ENCODE measurements at places on chromosomes 7 and 10.

DNA sequence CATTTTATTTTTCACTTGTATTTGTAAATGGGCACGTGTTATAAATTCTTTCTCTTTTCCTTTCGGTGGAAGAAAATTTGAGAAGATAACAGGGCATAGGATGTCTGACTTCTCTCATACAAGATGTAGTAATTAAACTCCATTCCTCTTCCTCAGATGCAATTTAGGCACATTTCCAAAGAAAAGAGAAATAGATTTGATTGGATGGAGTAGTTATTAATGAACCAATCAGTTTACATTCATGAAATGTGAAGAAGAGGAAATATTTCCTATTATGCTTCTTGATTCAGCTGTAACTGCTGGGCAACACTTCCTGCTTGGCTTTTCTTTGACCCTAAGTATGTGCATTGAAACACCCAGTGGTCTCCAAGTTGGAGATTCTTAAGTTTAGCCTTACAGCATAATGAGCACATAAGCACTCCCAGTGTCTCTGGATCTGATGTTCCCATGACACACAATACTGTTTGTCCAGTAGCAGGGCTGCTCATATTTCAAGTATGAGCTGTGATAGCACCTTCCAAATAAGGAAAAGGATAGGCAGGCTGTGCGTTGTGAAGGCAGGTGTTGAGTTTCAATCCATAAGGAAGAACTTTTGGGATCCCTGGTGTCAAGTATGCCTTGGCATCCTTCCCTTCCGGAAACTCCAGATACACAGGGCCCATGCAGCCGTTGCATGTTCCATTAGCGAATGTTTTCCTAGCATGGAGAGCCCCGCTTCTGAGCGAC lies 33.4 kb upstream of the COBL start:
- DNase-seq: no peak

DNA sequence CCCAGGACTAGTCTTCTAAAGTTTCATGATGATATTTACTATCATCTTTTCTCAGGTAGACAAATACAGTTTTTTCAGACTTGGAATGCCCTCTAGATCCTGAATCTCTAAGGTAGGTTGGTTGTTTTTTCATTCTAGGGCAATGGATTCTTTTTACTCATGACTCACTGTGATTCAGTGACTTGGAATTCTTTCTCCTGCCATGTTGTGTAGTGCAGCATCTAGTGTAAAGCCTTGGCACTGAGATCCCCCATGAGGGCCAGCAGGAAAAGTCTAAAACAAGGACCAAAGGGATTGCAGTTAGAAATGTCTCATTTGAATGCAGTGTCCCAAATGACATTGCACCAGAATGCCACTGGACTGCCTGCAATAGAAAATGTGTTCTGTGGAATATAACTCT lies 430.4 kb downstream of the NEBL start:
- DNase-seq: no peak

DNA sequence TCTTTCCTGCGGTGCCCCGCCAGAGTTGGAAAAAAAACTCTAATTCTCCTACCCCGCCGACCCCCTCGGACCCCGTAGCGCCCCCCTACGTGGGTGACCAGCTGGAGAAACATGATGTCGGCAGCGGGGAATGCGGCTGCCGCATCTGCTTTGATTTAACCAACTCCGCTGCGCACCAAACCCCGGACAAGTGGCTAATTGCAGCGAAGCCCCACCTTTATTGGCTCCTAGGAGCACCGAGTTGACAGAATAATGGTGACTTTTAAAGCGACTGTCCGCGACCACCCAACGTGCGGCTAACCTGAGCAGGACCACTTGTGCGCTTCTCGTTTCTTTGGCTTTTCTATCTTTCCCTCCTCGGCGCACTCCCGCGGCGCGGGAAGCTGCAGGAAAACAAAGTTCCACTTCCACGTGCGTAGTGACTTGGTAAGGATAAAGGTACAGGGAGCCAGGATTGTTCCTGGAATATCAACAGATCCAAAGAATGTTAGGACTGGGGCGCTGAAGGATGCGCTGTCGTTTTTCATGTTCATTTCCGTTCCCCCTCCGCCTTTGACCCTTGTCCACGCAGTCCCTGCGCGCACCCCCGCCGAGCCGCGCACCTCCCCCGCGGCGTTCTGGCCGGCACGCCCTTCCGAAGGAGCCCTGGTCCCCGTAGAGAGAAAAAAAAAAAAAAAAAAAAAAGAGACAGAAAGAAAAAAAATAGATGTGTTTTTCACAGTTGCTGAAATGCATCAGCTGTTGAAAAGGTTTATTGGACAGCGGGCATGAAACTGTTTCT lies 1.4 kb downstream of the WNT16 start:
- no peak for DNase-seq

DNA sequence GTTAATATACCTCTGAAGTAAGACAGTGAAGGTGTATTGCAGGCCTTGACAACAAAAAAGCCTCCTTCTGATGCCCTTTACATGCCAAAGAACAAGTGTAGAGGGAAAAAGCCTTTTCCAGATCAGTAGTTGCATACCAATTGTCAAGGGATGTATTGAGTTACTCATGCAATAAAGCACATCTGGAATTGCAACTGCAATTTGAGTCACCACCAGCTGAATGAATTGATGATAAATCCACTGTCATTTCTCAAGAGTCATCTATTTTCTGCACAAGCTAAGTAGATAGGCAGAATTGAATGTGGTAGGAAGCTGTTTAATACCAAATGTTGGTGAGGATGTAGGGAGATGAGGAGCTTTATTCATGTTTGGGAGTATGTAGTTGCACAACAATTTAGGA lies 325.9 kb upstream of the SMIM30 start:
- DNase-seq: no peak

DNA sequence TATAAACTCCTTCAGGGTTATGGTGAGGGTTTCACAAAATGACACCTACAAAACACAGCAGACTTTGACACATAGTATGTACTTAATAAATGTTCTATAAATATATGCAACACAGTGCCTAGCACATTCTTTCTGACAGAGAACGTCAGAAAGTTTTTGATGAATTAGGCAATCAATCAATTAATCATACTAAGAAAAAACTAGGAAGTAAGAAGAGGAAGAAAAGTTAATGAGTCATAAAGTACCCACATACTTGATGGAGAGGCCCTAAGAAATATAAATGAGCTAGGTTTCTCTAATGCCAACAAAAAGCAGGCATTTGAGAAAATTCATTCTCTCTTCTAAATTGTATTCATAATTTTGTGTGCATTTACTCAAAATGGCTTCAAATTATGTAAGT lies 192.7 kb upstream of the VWC2 start:
- no peak for DNase-seq

GRCh38 chr10:68598978-68599770 lies 39.0 kb downstream of the TET1 start:
- no peak for DNase-seq

DNA sequence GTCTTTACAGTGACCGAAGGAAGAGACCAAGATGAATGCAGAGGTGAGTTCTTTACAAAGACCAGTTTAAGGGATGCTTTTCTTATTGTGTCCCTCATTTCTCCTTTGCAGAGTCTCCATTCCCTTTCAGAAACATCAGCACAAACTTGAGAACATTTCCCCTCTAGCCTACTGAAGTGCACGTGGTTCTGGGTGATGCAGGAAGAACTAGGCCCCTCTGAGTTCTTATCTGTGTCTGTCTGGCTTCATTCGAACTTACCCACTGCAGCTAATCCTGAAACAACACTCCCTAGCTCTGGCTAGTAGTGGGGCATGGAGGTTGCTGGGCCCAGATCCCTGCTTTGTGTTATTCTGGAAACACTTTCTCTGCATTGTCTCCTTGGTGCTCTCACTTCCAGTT lies 12.6 kb downstream of the BLVRA start:
- no peak for DNase-seq

DNA sequence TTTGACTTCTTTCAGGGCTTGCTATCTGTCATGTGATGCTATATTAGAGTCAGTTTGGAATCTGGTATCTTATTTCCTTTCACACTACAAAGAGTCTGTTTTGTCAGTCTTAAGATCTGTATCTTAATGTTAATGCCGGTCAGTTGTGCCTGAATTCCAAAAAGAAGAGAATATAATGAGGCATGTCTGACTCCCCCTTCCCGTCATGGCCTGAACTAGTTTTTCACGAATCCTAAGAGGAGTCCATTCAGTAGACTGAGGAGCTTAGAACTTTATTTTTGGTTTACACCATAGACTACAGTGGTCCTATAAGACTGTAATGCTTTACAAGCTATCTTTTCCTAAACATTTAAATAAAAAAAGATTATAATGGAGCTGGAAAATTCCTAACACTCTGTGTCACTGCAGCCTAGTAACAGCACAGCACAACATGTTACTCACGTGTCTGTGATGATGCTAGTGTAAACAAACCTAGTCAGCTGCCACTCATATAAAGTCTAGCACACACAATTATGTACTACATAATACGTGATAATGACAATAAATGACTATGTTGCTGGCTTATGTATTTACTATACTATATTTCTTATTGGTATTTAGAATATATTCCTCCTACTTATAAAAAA lies 50.6 kb downstream of the VPS41 start:
- DNase-seq: no peak

DNA sequence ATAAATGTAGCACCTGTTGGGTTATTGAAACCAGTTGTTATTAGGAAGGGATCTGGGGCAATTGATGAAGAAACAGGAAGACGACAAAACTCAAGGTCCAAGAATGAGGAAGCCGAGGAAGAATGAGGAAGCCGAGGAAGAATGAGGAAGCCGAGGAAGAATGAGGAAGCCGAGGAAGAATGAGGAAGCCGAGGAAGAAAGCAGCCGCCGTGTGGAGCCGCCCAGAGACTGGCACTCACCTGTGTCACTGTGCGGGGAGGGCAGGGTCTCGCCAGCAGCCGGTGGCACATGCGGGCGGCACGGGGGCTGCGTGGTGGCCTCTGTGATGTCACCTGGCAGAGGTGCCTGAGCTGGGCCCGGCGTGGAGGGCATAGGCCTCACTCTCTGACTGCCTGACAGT lies 71.1 kb upstream of the CFAP46 start:
- DNase-seq: no peak

DNA sequence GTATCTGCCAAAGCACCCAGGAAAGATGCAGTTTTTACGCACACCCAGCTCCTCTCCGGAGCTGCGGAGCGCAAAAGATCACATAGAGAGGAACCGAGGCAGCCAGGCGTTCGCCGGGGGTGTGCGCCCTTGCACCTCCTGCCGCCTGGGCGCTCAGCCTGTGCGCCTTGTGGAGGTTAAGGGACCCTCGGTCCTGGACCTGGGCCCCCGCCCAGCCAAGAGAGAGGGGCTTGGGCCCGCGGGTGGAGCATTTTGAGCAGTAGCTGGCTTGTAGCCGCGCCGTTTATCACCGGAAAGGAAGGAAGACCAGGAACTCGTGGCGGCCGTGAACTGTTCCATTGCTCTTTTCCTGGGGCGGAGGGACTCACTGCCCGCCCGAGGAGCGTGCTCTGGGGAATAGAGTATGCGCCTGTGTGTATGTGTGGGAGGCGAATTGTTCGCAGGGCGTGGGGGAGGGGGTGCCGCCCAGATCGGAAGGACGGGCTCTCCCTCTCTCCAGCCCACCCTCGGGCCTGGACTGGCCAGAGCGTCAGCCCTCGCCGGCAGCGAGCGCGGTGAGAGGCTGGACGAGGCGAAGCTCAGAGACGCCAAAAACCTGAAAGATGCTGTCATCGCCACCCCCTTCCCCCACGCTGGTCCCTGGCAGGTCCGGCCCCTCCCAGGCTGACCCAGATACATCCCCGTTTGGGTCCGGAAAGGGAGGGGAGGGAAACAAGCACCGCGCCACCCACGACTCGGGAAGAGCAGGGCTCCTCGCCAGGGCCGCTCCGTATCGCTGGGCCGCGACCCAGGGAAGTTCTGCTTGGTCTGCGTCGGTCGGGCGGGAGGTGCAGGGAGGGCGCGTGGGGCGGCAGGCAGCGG lies 1.2 kb upstream of the WNT2 start:
- DNase-seq: no peak

DNA sequence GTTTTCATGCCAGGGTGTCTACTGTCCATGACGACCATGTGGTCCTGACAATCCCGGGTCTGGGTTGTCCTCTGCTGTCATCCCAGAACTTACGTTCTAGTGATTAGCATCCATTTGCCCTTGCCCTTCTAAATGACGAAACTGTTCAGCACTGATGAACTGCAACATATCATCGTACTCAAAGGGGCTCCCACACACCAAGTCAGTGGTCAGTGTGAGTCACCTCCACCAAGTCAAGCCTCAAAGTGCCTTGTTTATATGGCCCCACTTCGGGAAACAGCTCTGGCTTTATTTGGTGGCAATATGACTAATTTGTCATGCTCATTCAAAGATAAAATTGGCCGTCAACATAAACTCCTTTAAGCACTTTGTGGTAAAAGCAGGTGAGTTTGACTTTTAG lies 110.7 kb downstream of the FRMD4A start:
- no peak for DNase-seq

DNA sequence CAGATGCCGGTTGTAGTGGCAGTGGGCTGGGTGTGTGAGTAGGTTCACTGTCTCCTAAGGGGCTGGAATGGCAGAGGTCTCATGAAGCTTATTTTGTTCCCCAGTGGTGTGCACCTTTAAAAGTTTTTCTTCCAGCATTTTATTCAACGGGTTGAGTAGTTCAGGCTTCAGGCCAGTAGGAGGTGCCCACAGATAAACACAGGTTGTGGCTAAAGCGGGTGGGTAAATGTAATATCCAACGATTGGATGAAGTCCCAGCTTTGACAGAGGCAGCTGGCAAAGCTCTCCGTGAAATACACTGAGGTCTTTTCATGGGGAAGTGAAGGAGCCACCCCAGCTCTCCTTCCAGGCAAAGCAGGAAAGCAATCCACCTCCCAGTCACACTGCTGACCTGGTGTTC lies 339.8 kb upstream of the LRRTM3 start:
- no peak for DNase-seq

DNA sequence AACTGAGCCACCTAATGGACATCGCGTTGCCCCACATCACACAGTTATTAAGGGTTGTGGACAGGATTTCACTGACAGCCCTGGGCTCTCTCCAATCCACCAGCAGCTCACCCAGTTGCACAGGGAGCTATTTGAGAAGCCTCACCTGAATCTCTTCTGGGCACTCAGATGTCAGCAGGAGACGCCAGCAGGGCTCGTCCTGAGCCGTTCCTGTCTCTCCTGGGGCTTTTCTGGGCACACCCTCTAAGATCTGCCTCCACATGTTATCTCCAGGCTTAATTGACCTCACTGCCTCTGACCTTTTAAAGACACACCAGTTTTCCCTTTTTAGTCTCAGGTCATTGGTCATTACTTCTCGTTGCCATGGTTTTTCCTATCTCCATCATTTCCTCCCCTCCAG lies 63.0 kb downstream of the GRID1 start:
- no peak for DNase-seq

GRCh38 chr7:7516156-7516555 lies 19.5 kb downstream of the COL28A1 start:
- DNase-seq: no peak

GRCh38 chr10:70738006-70738760 lies 47.0 kb downstream of the TBATA start:
- no peak for DNase-seq

- DNase-seq: no peak
Observed at GRCh38 chr7:142808802-142809583, 38.2 kb downstream of the PRSS2 start.

DNA sequence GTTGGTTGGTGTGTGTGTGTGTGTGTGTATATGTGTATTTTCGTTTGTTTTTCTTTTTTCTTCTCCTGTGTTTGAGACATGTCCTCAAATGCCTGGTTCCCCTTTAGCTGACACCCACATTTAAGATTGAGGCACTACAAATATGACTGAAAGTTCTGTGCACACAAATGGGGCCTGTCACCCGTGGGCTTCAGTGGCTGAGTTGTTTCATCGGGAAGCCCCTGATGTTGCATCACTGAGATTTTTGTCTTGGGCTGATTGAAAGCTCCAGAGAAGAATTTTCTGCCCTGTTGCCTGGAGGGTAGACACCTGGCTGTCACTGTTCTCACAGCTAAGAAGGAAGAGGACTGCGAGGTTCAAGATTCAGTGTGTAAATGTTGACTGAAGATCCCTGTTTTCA lies 283.8 kb upstream of the C7orf33 start:
- no peak for DNase-seq

Data from NCI-H1930 (cell line).